ENCODE measurements at places on chromosomes 2 and 18.

- no peak for DNase-seq
These were observed 185.4 kb downstream of the ST6GAL2 start for GRCh38 chr2:106700616-106701015.

GRCh38 chr2:134170294-134170693 lies 83.6 kb upstream of the MGAT5 start:
- DNase-seq: no peak

- DNase-seq: no peak
These were observed 100.1 kb upstream of the ST3GAL5 start for GRCh38 chr2:85988914-85989270.

- DNase-seq: no peak
These were observed 6.6 kb upstream of the CCDC195 start for GRCh38 chr2:224722770-224723169.

DNA sequence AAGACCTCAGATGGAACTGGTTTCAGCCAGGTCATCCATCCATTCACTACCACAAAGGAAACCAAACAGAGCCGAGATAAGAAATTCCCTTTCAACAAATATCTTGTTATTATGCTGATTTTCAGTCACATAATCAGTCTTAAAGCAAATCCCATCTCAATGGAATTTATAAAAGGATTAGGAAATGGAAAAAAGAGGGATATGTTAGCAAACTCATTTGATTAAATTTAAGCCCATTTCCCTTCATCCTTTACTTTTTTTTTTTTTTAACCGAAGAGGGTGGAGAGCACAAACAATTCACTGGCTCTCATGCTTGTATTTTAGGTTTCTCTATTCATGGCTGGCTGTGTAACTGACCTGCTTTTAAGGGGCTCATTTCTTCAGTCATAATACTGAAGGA lies 109.0 kb upstream of the GATA6 start:
- DNase-seq: no peak

DNA sequence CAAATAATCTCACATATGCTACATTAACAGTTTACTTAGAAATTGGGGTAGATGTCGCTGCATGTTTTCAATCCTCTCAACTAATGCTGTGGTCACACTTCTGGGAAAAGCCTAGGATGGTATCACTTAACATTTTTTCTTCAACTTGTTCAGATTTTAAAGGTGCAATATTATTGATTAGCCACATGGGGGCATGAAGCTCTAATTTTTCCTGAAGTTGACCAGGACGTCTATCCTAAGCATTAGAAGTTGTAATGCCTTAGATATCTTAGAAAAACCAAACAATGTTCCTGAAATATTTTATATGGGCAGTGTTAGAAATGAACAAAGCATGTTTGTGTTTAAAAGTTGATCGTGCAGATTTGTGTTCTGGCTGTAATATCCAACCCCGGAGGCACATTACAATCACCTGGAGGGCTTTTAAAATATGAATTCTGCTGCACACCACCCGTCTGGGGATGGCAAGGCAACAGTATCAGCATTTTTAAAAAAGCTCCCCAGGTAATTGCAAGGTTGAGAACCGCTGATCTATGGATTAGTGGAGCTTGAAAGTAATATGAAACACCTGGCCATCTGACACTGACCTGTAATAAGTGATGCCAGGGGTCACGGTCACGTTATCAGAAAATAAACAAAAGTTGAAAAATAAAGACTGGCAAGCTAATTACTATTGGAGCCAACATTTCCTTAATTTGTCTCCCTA lies 100.5 kb upstream of the LMAN1 start:
- peak; percentile 20 for DNase-seq

DNA sequence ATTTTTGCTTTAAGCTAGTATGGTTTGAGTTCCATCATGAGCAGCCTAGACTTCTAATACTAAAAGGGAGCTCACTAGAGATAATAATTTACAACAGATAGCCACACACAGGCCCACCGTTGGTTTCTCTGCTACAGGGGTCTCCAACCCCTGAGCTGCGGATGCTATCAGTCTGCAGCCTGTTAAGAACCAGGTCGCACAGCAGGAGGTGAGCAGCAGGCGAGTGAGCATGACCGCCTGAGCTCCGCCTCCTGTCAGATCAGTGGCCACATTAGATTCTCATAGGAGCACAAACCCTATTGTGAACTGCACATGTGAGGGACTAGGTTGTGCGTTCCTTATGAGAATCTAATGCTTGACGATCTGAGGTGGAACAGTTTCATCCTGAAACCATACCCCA lies 150.6 kb downstream of the HRH4 start:
- DNase-seq: no peak

DNA sequence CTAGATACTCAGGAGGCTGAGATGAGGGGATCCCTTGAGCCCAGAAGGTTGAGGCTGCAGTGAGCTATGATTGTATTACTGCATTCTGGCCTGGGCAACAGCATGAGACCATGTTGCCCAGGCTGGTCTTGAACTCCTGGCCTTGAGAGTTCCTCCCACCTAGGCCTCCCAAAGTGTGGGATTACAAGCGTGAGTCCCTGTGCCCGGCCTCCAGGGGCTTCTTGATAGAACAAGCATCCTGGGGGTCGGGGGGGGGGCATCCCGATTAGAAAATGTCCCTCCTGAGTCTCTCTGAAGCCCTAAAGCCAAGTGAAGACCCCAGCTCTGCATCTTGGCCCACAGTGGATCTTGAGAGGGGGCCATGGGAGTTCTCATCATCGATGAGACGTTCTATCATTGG lies 22.3 kb upstream of the EFHD1 start:
- no peak for DNase-seq

GRCh38 chr2:151720521-151720920 lies 13.8 kb downstream of the NEB start:
- DNase-seq: no peak

DNA sequence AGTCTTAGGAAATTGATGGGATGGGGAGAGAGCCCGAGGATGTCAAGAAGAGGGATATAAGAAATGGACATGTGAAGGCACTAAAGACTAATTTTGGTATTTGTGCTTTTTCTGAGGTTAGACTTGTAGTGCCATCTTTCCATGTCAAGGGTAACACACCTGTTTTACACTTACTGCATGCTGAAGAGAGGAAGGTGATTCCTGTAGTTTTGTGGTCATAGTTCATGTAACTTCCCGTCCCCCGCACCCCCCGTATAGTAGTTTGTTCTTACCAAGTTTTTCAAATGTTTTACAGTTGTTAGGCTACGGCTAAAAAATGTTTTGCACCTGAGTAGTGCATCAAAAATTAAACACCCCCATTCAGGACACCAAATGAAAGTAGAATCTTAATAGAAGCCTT lies 73.8 kb downstream of the CLIP4 start:
- no peak for DNase-seq

- DNase-seq: no peak
These were observed 13.3 kb upstream of the SP3 start for GRCh38 chr2:173978447-173978846.

DNA sequence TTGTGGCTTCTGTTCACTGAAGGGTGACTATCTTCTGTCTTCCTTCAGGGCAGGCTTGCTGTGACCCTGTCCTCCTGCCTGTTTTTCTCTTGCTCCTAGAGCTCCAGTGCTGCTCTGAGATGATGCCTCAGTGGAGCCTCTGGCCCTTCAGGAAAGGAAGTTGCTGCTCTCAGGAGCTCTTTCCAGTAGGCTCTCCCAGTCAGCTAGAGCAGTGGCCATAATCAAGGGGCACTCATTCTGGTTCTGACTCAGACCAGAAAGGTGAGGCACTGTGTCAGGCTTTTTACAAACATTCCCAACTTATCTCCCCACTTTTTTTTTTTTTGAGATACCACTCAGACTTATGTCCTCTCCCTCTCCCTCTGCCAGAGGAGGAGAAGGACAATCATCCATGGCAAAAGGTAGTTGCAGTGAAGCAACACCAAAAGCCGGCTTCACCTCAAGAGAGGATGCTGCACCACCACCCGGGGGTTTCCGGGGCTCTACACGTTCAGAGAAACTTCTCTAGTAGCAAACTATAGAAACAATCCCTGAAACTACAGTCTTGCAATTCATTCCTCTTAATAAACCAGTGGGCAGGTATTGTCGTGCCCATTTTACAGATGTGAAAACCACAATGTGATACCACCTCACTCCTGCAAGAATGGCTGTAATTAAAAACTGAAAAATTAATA lies 115.4 kb downstream of the ACTR3 start:
- no peak for DNase-seq

DNA sequence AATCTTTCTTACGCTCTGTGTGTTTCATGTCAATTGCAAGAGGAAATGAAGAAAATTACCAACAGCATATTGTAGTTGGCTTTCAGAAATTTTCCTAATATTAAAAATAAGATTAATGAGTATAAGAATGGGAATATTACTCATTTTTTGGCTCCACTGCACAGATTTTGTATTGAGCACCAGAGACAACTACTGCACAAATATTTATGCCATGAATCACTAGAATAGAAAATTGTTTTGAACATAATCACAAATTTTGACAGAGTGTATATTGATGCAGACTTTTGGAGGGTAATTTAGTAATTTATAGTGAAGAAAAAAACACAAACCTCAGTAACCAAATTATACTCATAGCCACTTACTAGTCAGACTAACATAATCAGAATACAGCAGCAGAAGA lies 118.3 kb downstream of the DOK6 start:
- no peak for DNase-seq

DNA sequence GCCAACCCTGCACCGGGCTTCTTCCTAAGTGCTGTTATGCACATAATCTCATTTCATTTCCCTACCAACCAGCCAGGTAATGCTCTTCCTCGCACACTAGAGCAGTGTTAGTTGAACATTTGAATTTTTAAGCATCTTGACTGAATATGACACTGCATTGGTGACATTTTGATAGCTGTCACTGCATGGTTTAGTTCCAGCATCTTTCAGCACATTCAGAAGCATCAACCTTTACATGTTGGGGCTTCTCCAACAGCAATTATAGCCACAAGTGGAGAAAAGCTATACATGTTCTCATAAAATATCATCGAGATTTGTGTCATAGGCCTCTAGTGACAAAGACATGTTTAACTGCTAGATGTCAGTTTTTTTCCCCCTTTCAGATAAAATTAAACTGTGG lies 230.1 kb upstream of the FOSL2 start:
- no peak for DNase-seq

GRCh38 chr18:68962623-68963022 lies 164.7 kb downstream of the CCDC102B start:
- DNase-seq: no peak

- DNase-seq: peak; percentile 81
These were observed at the start of gene SLC1A4 for GRCh38 chr2:64989126-64989981. Gene SLC1A4, plus strand, starts transcription at chr2:64989399. Its CDS starts 245 bp downstream, at chr2:64989644.

DNA sequence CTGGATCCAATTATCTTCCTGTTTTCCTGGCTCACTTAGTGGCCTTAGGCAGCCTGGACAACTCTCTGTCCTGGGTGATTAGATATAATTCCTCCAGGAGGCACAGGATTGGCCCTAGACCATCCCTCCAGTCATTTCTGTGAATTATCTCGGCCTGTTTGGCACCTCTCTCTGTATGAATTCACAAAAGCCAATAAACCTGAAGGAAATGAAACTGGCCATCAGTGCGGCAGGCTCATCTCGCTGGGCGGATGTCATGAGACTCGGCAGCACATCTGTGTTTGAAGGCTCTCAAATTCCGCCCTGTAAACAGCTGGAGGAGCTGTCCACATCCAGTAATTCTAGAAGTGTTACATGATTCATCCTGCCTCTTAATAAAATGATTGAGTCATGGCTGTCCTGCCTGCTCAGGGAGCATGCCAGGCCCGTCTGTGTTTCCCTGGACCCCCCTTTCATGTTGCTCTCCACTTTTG lies 38.6 kb downstream of the ACOXL start:
- DNase-seq: peak; percentile 17

DNA sequence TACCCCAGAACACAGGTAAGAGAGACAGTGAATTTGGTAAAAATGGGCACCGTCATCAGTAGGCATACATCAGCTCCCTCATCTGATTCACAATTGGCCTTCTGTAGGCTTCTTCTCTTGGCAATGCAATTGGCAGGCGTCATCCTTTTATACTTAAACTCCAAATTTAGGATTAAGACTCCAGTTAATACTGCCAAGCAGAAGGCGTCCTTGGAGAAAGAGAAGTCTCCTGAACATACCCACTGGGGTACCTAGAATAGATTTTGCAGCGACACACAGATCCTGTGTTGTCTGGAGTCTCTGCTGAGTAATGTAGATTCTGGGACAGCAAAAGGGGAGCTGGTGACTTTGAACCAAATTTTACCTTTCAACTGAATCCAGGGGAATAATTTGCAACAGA lies 592 bp upstream of the METAP1D start:
- DNase-seq: no peak
